Naive B cell (primary cell): ENCODE measurements at places on chromosomes 2 and 18. TPM values are rescaled to one million over a fixed set of nuclear protein-coding genes. Genes with fewer than 3 reads are reported as not detected.

C2orf66 gene
- polyA plus RNA-seq = not detected

GRCh38 chr2:48601349-48601748, 16.3 kb upstream of the GTF2A1L start:
- H3K4me3 ChIP-seq = no peak overlapping the region
- peaks cover 5% of the 10 kb centered on the region for H3K27me3 ChIP-seq
- no peaks in the 10 kb centered on the region for H3K4me1 ChIP-seq
- H3K36me3 ChIP-seq = no peaks in the 10 kb centered on the region
- no peak for DNase-seq

DNA sequence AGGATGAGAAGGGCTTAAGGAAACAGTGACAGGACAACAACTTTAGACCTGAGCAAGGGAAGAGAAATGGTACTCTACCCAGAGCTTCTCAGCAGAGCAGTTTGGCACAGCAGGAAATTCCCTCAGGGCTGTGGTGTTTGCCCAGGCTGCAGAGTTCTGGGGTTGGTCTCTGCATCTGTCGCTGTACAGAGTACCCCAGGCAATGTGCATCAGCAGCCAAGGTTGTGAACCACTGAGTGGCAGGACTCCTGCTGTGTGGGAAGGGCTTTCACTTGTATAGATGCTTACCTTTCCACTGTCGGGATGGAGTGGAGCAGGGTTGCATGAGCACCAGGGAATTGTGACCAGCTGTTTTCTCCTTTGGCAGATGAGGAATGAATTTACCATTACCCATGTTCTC, 21.2 kb downstream of the STAMBP start:
- no peaks in the 10 kb centered on the region for H3K27me3 ChIP-seq
- H3K4me1 ChIP-seq = no peaks in the 10 kb centered on the region
- no peak overlapping the region for H3K27ac ChIP-seq
- DNase-seq = no peak
- peaks cover 19% of the 10 kb centered on the region for H3K36me3 ChIP-seq

DNA sequence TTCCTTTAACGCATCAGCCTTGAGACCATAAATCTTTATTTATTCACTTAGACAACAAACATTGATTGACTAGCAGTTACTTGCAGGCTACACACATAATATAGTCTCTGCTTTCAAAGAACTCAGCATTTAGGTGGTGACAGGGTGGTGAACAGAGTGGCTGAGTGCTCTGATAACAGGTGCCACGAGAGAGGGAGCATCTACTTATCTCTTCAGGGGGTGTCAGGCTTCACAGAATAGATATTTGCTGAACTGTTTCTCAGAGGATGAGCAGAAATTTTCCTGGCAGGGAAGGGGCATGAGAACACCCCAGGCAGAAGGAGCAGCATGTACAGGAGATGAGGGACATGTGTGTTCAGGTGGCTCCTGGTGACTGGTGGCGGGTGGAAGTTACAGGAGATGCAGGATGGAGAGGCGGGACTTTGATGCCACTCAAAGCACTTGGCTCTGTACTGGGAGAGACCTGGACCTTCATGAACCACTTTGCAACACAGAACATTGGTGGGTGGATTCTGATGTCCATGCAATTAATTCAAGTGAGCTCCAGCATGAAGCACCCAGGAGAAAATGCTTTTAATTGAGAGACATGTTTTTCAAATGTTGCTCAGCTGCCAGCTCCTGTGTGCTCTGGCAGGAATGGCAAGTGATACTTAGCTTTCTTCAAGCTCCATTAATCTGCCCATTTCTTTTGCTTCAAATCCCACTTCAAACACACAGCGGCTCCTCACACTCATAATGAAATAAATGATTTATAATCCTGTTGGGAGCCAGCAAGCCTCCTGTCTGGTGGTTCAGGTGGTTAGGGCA, 248.9 kb downstream of the MYCN start:
- H3K4me3 ChIP-seq = no peak overlapping the region
- no peak for DNase-seq
- H3K27ac ChIP-seq = no peak overlapping the region
- H3K27me3 ChIP-seq = peaks cover 8% of the 10 kb centered on the region
- H3K36me3 ChIP-seq = no peaks in the 10 kb centered on the region
- H3K4me1 ChIP-seq = no peaks in the 10 kb centered on the region

DNA sequence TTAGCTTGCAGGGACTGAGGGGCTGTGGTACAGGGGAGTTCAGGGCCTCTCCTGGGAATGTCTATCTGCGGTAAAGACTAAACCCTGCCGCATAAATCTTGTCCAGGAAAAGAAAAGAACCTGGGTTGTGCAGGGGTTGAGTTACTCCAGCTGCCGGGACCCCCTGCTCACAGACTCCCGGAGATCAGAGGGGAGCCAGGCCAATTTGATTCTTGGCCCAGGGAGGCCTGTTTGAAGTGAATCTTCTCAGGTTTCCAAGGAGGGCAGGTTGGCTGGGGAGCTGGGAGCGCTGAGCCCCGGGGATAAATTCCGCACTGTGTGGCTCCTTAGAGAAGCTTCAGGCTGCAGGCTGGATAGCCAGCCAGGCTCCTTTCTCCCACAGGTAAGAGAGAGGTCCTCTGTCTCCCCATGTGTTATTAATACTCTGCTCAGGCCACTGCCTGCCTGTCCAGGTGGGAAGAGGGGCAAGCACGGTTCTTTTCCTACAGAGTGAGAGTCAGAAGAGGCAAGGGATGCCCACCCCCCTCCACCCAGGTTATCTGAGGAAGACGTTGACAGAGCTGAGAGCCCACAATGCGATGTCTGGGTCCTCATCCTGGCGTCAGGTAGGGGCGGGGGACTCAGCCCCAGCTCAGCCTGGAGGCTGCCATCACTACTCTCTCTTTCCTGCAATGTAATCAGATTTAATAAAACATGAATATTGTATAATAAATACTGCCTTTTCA, 82.7 kb downstream of the LONRF2 start:
- H3K27ac ChIP-seq = peak overlapping the region; percentile 58
- DNase-seq = no peak
- H3K27me3 ChIP-seq = no peaks in the 10 kb centered on the region
- no peaks in the 10 kb centered on the region for H3K36me3 ChIP-seq
- no peak overlapping the region for H3K4me3 ChIP-seq

GRCh38 chr2:113233593-113234550, 44.8 kb downstream of the PAX8 start:
- H3K27ac ChIP-seq = no peak overlapping the region
- no peak overlapping the region for H3K4me3 ChIP-seq
- H3K36me3 ChIP-seq = no peaks in the 10 kb centered on the region
- no peak for DNase-seq
- peaks cover 22% of the 10 kb centered on the region for H3K4me1 ChIP-seq

- H3K27me3 ChIP-seq = no peaks in the 10 kb centered on the region
- DNase-seq = no peak
- H3K27ac ChIP-seq = peak overlapping the region; percentile 54
- peaks cover 39% of the 10 kb centered on the region for H3K4me1 ChIP-seq
- H3K36me3 ChIP-seq = no peaks in the 10 kb centered on the region
These were observed 31.6 kb downstream of the PCBP1 start for GRCh38 chr2:70118798-70119454.

- peaks cover 55% of the 10 kb centered on the region for H3K4me1 ChIP-seq
- peak overlapping the region; percentile 88 for H3K4me3 ChIP-seq
- no peaks in the 10 kb centered on the region for H3K27me3 ChIP-seq
- peak overlapping the region; percentile 82 for H3K27ac ChIP-seq
- DNase-seq = no peak
These were observed 2.8 kb downstream of the PCBP1 start for GRCh38 chr2:70089983-70090525.
